ENCODE measurements at places on chromosomes 13 and 19. TPM values are rescaled to one million over a fixed set of nuclear protein-coding genes. Genes with fewer than 3 reads are reported as not detected.

GRCh38 chr13:40126306-40127085 is 471.0 kb downstream of the COG6 start:
- no peaks in the 10 kb centered on the region for H3K4me1 ChIP-seq
- H3K36me3 ChIP-seq = no peaks in the 10 kb centered on the region
- no peaks in the 10 kb centered on the region for H3K27me3 ChIP-seq
- no peak overlapping the region for H3K27ac ChIP-seq
- no peak for DNase-seq

DNA sequence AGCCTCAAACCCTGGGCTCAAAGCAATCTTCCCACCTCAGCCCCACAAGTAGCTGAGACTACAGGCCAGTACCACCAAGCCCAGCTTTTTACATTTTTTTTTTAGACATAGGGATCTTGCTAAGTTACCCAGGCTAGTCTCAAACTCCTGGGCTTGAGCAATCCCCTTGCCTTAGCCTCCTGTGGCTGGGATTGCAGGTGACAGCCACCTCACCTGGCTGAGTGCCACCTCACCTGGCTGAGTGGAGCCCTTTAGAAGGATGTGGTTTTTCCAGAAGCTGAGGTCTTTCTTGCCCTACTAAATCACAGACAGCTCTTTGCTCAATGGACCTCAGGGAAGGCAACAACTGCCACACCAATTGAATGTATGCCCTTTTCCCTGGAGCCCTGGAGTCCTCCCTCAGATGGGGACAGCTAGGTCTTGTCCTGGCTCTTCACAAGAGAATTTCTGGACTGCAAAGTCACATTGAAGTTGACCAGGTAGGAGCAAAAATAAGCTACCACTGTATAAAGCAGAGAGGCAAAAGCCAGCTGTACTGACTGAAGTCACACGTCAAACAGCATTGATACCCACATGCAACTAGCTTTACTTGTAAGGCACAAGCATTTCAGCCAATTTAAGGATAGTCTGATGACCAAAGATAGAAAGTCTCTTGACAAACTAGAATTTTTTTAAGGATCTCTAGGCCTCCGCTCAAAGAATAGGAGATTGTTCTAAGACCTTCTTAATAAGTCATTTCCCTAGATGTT is 14.0 kb downstream of the PDX1 start:
- no peak overlapping the region for H3K4me3 ChIP-seq
- H3K36me3 ChIP-seq = no peaks in the 10 kb centered on the region
- H3K27me3 ChIP-seq = peaks cover 24% of the 10 kb centered on the region
- no peak for DNase-seq
- no peaks in the 10 kb centered on the region for H3K4me1 ChIP-seq

The CYP2S1 gene
- total RNA-seq = 114 TPM

The NBEA gene
- 5.5 TPM for total RNA-seq

- no peak for DNase-seq
- H3K4me1 ChIP-seq = no peaks in the 10 kb centered on the region
- H3K36me3 ChIP-seq = no peaks in the 10 kb centered on the region
- H3K4me3 ChIP-seq = no peak overlapping the region
- H3K27ac ChIP-seq = no peak overlapping the region
These were observed 98.7 kb downstream of the DOCK9 start for GRCh38 chr13:98879127-98879520.

DNA sequence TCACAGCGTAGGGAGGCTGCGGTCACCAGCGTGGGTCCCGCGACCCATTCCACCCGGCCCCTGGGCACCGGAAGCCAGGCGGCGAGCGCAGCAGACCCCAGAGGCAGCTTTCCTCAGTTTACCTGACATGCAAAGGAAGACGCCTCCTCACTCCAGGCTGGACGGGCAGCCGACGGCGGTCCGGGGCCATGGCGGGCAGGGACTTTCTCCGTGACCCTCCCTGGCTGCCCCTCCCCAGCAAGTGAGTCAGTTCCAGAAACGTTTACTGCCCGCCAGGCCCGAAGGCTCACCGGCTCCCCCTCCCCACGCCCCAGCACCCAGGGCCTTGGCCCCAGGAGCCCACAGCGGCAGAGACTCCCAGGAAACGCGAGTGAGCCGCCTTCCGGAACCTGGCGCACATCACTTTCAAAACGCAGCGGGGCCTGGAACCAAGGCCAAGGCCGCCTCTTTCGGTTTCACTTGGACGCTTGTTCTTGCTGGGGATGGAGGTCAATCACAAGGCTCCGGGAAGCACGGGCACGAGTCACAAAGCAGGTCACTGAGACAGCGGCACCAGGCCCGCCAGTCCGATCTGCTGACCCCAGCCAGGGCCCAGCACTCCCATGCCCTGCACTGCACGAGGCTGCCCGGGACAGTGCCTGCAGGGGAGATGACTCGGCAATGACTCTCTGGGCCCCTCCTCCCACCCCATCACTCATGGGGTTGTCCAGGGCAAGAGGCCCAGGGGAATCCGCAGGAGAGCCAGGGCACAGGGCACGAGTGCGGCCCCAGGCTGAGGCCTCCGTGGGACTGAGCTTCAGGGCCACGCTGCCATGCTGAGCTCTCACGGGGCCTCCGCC is 5.3 kb downstream of the SBNO2 start:
- peaks cover 13% of the 10 kb centered on the region for H3K4me1 ChIP-seq
- H3K4me3 ChIP-seq = peak overlapping the region; percentile 7
- no peaks in the 10 kb centered on the region for H3K27me3 ChIP-seq
- peak overlapping the region; percentile 51 for H3K27ac ChIP-seq
- DNase-seq = no peak

DNA sequence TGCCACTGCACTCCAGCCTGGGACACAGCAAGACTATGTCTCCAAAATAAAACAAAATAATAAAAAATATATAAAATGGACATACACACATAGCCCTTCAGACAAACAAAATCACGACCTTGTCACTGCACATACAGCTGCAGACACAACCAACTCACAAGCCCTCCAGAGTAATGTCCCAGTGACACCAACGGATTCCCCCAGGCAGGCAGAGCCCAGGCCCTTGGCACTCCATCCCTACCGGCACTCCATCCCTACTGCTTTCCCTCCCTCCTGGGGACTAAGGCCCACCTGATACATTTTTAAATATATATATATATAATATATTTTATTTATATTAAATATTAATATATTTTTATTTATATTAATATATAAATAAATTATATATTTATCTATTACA is 18.5 kb downstream of the ZNF101 start:
- no peak overlapping the region for H3K27ac ChIP-seq
- H3K4me1 ChIP-seq = no peaks in the 10 kb centered on the region
- H3K4me3 ChIP-seq = no peak overlapping the region
- DNase-seq = no peak

The MISP3 gene
- 32.7 TPM for total RNA-seq

The SIGLECL1 gene
- not detected for total RNA-seq

The VSTM2B gene
- not detected for total RNA-seq

GRCh38 chr19:21838646-21839045 is 2.7 kb upstream of the ZNF43 start:
- H3K4me1 ChIP-seq = no peaks in the 10 kb centered on the region
- H3K36me3 ChIP-seq = no peaks in the 10 kb centered on the region
- H3K27me3 ChIP-seq = no peaks in the 10 kb centered on the region
- no peak overlapping the region for H3K27ac ChIP-seq

- no peaks in the 10 kb centered on the region for H3K36me3 ChIP-seq
- no peak overlapping the region for H3K27ac ChIP-seq
- H3K27me3 ChIP-seq = peaks cover 2% of the 10 kb centered on the region
- H3K4me3 ChIP-seq = no peak overlapping the region
- H3K4me1 ChIP-seq = no peaks in the 10 kb centered on the region
- no peak for DNase-seq
These were observed 2.5 kb downstream of the TMEM190 start for GRCh38 chr19:55379174-55379573.

The CYP4F2 gene
- 3.9 TPM for total RNA-seq

DNA sequence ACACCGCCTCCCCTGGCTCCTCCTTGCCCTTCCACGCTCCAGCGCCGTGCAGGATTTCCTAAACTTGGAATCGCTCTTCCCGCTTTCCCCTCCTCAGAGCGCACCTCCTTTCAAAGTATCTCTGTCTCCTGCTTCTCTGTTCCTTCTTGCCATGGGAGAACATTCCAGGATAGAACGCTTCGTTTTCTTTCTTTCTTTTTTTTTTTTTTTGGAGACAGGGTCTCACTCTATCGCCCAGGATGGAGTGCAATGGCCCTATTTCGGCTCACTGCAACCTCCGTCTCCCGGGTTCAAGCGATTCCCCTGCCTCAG is 574 bp upstream of the XPO4 start:
- H3K27me3 ChIP-seq = no peaks in the 10 kb centered on the region
- DNase-seq = no peak
- H3K27ac ChIP-seq = peak overlapping the region; percentile 62
- peak overlapping the region; percentile 95 for H3K4me3 ChIP-seq
- H3K4me1 ChIP-seq = no peaks in the 10 kb centered on the region
- H3K36me3 ChIP-seq = no peaks in the 10 kb centered on the region

The CGB1 gene
- not detected for total RNA-seq

DNA sequence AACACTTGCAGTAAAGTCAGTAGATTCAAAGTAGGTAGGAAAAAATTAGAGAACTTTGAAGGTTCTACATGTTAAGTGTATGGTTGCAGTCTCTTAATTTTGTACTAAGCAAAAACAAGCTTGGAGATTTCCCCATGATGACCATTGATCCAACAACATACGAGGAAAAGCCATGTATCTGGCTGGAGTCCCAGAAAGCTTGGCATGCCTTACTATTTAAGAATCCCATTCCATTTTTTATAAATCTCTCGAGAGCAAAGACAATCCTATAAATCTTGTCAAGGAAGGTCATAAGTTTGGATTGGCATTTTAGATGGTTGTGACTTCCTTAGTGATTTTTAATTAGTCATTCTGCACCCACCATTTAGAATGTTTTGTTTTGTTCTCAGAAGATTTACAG is 495.9 kb downstream of the GPC5 start:
- H3K4me1 ChIP-seq = no peaks in the 10 kb centered on the region
- no peak overlapping the region for H3K4me3 ChIP-seq
- no peaks in the 10 kb centered on the region for H3K27me3 ChIP-seq
- DNase-seq = no peak
- H3K36me3 ChIP-seq = no peaks in the 10 kb centered on the region
- H3K27ac ChIP-seq = no peak overlapping the region

DNA sequence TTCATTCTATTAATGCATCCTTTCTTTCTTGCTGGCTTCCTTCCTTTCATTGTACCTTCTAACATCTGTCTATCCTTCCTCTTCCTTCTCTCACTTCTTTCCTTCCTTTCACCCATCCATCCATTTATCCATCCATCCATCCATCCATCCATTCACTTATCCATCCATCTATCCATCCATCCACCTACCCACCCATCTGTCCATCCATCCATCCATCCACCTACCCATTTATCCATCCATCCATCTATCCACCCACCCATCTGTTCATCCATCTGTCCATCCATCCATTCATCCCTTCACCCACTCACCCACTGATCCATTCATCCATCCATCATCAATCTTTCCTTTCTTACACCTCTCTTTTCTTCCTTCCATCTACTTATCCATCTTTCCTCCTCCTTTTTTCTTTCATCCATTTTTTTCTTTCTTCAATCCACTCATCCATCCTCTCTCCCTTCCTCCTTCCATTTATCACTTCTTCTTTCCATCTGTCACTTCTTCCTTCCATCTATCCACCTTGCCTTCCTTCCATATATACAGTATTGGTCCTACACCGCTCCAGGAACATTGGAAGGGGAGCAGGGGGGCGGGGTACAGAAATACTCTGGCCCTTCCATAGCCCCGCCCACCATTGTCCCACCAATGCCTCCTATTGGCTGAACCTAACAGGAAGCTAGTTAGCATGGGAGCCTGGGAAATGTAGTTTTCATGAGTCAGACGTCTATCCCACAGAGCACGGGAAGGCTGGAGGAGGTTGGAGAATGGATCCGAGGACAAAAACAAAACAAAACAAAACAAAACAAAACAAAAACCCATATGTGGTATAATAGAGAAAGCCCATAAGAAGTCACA is 45.9 kb downstream of the MBD3L1 start:
- H3K4me1 ChIP-seq = no peaks in the 10 kb centered on the region
- no peak overlapping the region for H3K4me3 ChIP-seq
- no peaks in the 10 kb centered on the region for H3K27me3 ChIP-seq
- no peak overlapping the region for H3K27ac ChIP-seq
- DNase-seq = no peak

GRCh38 chr13:93496985-93497673 is 270.5 kb downstream of the GPC6 start:
- H3K4me1 ChIP-seq = no peaks in the 10 kb centered on the region
- H3K4me3 ChIP-seq = no peak overlapping the region
- no peak overlapping the region for H3K27ac ChIP-seq
- H3K27me3 ChIP-seq = no peaks in the 10 kb centered on the region

The URAD gene
- total RNA-seq = 40.7 TPM

DNA sequence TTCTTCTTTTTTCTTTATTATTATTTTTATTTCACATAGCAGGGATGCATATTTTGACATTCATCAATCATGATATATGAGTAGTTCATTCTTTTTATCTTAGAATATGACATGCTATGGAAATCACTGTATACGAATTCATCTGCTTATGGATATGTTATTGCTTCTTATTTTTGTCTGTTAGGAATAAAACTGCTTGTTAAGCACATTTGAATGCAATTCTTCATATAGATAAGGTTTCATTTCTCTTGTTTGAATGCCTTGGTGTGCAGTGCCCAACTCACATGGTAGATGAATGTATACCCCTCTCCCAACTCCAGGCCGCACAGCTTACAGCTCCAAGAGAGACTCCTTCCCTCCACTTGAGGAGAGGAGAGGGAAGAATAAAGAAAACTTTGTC is 11.3 kb downstream of the ZNF776 start:
- H3K27me3 ChIP-seq = no peaks in the 10 kb centered on the region
- peaks cover 9% of the 10 kb centered on the region for H3K36me3 ChIP-seq
- H3K27ac ChIP-seq = no peak overlapping the region
- no peak for DNase-seq
- no peaks in the 10 kb centered on the region for H3K4me1 ChIP-seq

DNA sequence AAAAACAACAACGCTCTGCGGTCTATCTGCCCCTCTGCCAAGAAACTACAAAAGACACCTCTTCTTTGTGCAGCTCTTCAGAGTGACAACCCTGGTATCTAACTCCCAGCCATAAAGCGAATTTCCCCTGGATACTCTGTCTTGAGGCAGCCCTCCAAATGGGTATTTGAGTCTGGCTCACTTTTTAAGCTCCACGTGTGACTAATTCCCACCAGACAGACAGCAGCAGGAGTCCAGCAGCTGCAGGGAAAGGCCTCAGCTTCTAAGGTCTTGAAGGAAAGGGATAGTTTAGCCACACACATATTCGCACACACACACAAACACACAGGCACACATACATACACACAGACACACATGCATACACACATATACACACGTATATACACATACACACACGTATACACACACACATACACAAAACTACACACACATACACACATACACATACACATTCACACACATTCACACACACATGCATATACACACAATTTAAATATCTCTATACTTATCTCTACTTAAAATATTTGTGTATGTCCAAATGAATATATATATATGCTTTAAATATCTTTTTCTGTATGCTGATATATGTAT is 188.8 kb downstream of the TSHZ3 start:
- H3K27ac ChIP-seq = no peak overlapping the region
- H3K36me3 ChIP-seq = no peaks in the 10 kb centered on the region
- DNase-seq = no peak

- DNase-seq = no peak
- H3K27ac ChIP-seq = no peak overlapping the region
- H3K27me3 ChIP-seq = no peaks in the 10 kb centered on the region
- no peaks in the 10 kb centered on the region for H3K4me1 ChIP-seq
These were observed 17.8 kb downstream of the COL4A1 start for GRCh38 chr13:110289174-110289573.

Data from colonic mucosa (tissue), 4 donors.